ENCODE measurements at places on chromosomes 7 and 10. TPM values are rescaled to one million over a fixed set of nuclear protein-coding genes. Genes with fewer than 3 reads are reported as not detected.

Gene CASD1
- polyA plus RNA-seq: 35.2 TPM

Gene CPA2
- 0.58 TPM for polyA plus RNA-seq

Gene PTPRN2
- polyA plus RNA-seq: 7.4 TPM

Gene NACAD
- polyA plus RNA-seq: 10.8 TPM

Gene OR2A1
- polyA plus RNA-seq: 1.2 TPM

Gene AKR1C2
- polyA plus RNA-seq: 9.2 TPM

Gene TSPAN33
- polyA plus RNA-seq: 76.2 TPM

Gene LMTK2
- 12.7 TPM for polyA plus RNA-seq

Gene CREB5
- 11.0 TPM for polyA plus RNA-seq

Gene GPR141
- 0.40 TPM for polyA plus RNA-seq

Gene TMUB1
- polyA plus RNA-seq: 31.3 TPM

- DNase-seq: no peak
Observed at GRCh38 chr10:31578181-31578852, 259.3 kb downstream of the ZEB1 start.

DNA sequence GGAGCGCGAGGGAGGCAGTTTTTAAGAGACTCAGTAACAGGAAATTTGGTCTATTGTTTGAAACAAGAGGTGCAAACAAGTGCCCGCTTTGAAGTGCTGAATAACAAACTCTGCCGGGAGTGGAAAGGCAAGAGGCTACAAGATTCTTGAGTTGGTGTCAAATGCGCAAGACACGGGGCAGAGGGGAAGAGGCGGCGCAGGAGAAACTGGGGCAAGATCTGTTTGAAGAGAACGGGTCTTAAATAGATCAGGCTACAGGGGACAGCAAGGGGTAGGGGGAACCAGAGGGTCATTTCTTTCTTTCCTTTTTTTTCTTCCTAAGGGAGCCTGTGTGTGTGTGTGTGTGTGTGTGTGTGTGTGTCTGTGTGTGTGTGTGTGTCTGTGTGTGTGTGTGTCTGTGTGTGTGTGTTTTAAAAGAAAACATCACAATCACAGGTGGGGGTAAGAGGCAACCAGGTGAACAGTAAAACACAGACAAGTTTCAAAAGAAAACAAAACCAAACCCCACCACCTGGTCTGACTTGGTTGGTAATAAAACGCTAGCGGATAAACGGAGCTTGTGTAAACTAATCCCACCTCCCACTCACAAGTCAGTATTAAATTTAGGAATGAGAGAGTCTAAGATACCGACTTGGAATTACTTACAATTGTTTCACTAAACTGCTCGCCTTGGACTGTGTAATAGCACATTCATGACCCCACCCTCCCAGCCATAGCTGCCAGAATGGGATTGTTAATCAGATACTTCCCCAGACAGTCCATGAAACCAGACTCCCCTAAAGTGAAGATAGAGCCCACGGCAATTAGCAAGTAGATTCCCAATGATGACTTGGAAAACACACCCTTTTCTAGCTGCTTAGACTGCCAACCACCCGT lies 13.1 kb upstream of the CUX1 start:
- DNase-seq: peak; percentile 67

GRCh38 chr7:68470836-68471435 lies 1127.3 kb upstream of the AUTS2 start:
- no peak for DNase-seq

- no peak for DNase-seq
Observed at GRCh38 chr7:130140551-130141160, 64.5 kb downstream of the TMEM209 start.

- no peak for DNase-seq
Observed at GRCh38 chr10:116669080-116669479, 48.3 kb downstream of the PNLIPRP2 start.

- DNase-seq: no peak
Observed at GRCh38 chr7:41567731-41568114, 135.2 kb downstream of the INHBA start.

DNA sequence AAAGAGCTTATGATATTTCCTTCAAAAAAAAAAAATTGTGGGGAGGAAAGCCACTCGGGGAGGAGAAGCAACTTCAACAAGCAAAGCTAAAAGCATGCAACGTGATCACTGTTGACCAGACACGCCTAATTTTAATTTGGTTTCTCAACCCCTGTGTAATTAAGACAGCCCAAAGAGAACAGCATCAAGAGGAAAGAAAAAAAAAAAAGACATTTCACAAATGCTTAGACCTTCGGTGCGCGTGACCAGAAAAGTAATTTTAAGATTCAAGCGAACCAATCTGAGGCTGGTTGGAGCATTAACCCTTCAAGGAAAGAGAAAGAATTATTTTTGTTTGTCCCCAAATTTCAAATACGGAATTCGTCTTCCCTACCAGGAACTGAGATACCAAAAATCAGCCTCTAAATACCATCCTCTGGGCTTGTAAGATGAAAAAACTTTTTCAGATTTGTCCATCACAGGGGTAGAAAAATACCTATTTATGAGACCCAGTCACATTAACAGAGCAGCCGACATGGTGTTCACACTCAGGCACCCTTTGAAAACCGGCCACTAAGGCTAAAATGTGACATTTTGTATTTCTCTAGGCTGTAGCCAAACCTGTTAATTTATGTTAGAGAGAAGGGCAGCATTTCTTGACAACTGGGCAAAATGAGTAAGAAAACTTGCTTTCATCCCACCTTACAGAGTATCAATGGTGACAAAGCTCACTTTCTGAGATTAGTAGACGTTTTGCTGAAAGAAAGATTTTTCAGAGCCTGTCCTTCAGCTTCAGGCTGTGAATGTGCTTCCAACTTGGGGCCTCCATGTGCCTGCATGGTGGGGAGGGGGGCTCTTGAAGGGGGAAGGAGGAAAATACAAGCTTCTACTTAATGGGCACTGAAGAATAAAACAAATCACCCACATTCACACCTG lies 179.9 kb upstream of the KLF14 start:
- DNase-seq: no peak

GRCh38 chr7:141884539-141885225 lies 31.5 kb upstream of the OR9A4 start:
- no peak for DNase-seq

DNA sequence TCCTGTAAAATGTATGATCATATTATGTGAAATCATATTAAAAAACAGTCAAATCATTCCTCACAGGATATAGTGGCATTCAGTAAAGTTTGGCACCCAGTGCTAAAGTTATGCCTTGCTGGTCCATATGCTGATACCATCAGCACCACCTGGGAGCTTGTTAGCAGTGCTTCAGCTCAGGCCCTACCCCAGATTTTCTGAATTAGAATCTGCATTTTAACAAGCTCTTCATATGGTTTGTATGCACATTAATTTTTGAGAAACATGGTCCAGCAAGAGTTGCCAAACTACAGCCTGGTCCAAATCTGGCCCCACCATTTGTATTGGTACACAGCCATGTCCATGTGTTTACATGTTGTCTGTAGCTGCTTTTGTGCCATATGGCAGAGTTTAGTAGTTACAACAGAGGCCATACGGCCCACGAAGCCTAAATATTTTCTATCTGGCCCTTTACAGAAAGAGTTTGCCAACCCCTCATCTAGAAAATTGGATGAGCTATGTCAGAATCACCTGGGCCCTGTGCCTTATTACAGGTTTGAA lies 30.1 kb downstream of the RAB18 start:
- DNase-seq: no peak

- peak; percentile 90 for DNase-seq
Observed at GRCh38 chr10:29688230-29688661, 53.5 kb upstream of the SVIL start.

DNA sequence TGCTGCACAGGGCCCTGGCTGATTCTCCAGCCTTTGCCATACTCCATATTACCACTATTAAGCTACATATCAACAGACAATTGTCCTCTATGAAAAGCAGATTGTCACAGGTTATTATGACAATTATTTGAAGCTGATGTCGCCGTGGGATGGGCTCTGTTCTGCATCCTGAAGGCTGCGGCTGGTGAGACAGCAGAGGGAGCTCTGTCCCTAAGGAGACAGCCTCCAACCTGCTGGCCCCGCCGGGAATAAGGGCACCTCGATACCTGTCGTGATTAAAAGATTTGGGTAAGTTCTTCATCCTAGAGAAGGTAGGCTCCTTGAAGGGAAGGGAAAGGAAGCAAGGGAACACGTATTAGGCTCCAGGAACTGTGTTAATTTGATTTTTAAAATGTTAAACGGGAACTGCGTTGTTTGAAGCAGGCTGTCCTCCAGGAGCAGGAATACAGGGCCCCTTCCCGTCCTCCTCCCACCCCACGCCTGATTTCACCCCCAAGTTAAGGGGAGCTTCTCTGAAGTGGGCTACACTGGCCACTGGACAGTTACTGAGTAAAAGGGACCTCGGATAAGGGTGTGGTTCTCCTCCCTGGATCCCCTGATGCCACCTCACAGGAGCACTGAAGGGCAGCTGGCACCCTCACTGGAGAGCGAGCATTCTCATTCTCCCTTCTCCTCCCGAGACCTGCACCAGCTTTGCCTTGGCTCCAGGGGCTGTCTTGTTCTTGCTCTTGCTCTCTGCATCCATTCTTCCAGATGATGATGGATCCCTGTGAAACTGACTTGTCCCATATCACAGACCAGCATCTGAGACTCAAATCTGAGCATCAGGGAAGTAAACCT lies 11.8 kb upstream of the TIAL1 start:
- no peak for DNase-seq

GRCh38 chr10:36388166-36388565 lies 737.2 kb upstream of the ANKRD30A start:
- no peak for DNase-seq

DNA sequence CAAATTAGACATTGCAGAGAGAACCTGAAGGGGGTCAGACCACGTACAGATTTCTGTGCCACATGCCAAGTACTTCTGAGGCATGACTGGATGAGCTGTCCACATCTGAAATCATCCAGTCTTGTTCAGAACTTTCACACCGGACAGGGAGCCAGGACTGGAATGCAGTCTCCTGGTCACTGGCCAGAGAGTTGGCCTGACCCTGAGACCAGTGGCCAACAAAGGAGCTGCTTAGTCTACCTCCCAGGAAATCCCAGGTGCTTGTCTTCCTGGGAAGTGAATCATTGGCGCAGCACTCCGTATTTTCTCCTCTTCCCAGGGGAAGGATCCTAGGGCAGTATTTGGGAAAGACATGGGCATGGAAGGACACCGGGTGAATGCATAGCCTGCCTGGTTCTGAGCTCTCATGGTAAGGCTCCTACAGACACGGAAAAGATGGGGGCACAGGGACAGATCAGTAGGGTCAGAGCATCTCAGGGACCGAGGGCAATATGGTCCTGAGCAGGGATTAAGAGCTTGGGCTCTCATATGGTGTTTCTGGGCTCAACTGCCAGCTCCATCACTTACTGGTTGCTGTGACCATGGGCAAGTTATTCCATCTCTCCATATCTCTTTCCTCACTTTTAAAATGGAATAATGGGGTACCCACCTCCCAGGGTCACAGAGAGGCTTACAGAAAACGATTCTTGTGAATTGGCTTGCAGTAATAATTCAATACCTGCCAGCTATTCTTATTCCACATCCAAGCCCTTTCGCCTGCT lies 1.3 kb upstream of the SCD start:
- DNase-seq: no peak

GRCh38 chr10:24874133-24874532 lies 78.3 kb downstream of the PRTFDC1 start:
- no peak for DNase-seq

GRCh38 chr10:60739558-60739957 lies 38.7 kb upstream of the CDK1 start:
- DNase-seq: no peak

DNA sequence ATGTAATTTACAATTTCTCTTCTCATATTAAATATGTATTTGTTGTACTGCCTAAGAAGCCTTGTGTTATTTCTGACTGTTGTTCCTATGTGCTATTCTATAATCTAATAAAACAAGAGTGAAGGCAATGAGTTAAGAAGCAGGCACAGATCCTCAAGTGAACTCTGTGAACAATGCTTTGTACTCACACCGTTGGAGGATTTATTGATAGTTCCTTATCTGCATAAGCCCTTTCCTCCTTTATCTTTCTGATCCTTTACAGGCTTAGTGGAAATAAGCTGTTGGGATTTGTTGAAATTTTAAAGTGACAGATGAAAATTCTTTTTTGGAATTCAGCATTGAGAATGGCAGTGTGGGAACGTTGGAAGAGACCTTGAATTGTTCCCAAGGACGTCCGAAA lies 329.6 kb upstream of the NPVF start:
- DNase-seq: no peak

DNA sequence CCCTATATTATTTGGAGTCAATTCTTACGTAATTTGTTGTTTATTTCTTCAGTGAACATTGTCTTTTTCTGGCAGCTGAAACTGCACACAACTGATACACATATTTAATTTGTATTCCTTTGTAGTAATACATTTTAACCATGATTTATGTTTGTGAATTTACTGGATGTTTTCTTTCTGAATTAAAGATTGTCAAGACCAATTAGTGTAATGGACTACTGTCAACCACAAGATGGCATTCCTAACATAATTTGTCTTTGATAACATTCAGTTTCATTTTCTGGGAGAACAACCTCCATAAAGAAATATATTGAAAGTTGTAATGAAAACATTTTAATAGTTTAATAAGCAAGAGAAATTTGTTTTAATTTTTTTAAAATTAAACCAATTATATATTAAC lies 10.1 kb downstream of the THNSL1 start:
- DNase-seq: no peak

DNA sequence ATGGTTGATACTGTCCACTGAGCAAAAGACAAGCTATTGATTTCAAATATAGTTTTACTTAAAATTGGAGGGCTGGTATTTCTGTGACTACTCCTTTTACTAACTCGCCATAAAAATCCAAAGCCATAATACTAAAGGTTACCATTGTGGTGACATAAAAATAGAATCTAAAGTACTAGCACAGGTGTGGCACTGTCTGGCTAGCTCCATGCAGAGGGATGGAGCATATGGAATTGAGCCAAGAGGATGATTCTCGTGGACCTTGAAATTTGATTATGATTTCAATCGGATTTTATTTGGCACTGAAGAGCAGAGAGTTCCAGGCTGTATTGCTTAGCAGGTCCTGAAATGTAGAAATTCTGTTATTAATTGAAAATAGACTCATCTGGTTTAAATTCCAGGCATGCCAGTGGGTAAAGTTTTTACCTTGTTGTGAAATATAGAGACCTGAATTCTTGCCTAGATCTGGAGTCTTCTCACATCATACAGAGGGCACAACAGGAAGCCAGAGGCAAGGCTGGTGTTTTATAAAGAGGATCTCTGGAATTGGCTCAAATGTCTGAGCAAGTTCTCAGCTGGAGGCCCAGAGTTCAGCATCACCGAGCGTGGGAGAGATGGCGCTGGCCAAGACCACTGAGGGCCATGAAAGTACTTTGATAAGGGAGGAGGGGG lies 29.9 kb upstream of the DLD start:
- DNase-seq: no peak

- DNase-seq: no peak
Observed at GRCh38 chr10:133359554-133359971, 1.7 kb upstream of the FUOM start.

GRCh38 chr7:143375298-143376034 lies 5.7 kb upstream of the ZYX start:
- DNase-seq: no peak
